ENCODE measurements at places on chromosomes 12 and 14.

- DNase-seq = no peak
These were observed 195.6 kb upstream of the PWP1 start for GRCh38 chr12:107490010-107490409.

DNA sequence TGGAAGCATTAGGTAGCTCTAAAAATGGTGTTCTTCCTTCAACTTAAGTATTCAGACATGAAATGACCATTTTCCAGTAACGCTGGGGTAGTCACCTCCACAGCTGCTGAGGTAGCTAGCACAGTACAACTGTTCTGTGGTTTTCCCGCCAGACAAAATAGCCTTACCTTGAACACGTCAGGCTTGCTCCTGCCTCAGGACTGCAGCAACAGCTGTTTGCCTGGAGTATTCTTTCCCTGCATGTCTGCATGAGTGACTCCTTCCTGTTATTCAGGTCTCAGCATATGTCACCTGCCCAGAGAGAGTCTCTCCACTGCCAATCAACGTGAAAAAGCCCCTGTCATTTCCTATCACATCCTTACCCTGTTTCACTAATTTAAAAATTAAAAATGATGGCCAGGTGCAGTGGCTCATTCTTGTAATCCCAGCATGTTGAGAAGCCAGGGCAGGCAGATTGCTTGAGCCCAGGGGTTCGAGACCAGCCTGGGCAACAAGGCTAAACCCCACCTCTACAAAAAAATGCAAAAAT, 37.9 kb downstream of the WDR89 start:
- DNase-seq = no peak

- no peak for DNase-seq
These were observed 454.8 kb downstream of the NOVA1 start for GRCh38 chr14:26143057-26143456.

GRCh38 chr14:95314609-95315008, 5.1 kb downstream of the CLMN start:
- DNase-seq = no peak

GRCh38 chr14:72544615-72545387, 349.1 kb downstream of the DPF3 start:
- no peak for DNase-seq

DNA sequence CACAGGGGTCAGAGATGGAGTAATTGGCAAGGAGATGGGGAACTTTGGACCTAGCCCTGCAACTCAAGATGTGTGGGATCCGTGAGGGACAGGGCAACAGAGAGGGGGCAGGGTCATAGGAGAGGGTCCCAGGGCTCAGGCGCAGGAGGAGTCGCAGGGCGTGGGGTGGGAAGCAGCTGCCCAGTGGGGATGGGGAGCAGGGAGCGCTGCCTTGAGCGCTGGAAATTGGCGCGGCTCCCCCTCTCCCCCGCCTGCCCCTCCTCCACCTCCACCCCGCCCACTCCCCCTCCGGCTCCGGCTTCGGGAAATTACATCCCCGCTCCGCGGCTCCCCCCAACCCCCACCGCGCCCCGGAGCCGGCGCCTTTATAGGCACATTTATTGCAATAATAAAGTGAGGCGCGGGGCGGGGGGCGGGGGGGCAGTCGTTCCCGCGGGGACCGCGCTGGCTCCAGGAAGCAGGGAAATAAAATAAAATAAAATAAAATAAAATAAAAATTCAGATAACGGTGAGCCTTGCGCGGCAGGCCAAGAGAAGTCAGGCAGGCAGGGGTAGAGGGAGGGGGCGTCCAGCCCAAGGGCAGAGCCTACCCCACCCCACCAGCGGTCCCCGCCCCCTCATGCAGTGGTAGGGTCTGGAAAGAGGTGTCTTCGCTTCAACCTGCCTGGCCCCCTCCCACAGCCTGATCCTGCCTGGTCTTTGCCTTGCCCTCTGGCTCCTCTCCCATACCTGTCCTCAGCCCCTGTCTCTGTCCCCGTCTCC, 3.6 kb downstream of the NXPH4 start:
- DNase-seq = no peak

- DNase-seq = no peak
These were observed 10.3 kb downstream of the DCP1B start for GRCh38 chr12:1993871-1994371.

- no peak for DNase-seq
These were observed 370.7 kb downstream of the TMTC2 start for GRCh38 chr12:83057436-83057835.

DNA sequence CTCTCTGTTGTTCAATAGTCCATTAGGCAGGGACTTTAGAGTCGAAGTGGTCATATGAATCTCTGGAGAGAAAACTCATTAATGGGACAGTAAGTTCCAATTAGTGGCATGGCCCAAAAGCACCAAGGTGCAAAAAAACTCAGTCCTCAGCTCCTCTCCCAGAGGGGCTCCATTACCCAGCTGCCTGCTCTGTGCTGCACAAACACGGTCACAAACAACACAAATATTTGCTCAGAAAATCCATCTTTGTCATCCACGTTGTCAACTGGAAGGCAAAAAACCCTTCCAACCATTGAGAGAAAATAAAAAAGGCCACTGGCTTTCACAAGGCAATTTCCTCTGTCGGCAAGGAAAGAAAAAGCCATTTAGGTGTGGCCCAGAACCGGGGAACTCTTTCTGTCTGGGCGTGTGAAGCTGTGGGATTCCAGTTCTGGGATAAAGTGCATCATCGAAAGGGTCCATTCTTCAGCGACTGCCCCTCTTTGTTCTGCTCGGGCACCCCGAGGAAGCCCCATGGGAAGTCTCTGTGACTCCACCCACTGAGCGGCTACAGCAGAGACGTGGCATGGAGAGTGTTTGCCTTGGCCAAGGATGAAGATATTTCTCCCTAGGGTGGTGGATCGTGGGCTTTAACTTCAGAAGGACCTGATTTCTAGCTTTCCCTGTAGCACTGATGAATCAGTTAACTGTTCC, 137.6 kb downstream of the VRK1 start:
- DNase-seq = no peak

DNA sequence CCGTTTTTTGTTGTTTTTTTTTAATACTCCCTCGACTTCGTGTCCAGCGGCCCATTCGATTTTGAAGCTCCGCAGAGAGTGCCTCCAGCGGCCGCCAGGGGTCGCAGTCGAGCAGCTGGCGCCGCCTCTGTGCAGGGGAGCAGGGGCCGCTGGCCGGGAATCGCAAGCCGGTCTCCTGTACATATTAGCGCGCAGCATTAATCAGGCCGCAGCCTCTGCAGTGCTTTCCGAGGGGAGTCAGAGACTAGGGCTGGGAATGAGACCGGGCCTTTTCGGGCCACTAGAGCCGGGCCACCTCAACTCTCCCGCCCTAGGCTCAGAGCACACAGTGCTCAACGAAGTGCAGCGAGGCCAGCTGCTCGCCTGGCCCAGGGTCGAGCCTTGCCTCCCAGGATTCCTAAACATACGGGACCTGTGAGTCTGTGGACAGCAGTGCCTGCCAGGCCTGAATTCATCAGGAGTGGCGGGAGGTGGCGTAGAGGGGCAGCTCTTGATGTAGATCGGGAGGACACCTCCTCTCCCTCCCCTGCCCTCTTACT, 81.8 kb downstream of the EMP1 start:
- DNase-seq = peak; percentile 55

GRCh38 chr12:75951399-75952278, 79.9 kb downstream of the PHLDA1 start:
- no peak for DNase-seq

GRCh38 chr12:100164153-100164704, 21.6 kb upstream of the BLTP3B start:
- DNase-seq = no peak

DNA sequence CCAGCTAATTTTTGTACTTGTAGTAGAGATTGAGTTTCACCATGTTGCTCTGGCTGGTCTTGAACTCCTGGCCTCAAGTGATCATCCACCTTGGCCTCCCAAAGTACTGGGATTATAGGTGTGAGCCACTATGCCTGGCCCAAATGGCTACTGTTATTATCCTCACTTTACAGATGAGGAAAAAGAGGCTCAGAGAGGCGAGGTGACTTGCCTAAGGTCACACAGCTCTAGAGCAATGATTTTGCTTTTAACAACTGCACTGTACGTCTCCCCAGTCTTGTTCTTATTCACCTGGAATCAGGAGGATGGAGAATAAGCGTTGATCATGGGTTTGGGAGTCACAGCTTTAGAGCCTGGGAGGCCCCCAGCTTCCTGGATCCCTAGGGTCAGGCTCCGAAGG, 69.8 kb upstream of the NCOR2 start:
- DNase-seq = no peak

DNA sequence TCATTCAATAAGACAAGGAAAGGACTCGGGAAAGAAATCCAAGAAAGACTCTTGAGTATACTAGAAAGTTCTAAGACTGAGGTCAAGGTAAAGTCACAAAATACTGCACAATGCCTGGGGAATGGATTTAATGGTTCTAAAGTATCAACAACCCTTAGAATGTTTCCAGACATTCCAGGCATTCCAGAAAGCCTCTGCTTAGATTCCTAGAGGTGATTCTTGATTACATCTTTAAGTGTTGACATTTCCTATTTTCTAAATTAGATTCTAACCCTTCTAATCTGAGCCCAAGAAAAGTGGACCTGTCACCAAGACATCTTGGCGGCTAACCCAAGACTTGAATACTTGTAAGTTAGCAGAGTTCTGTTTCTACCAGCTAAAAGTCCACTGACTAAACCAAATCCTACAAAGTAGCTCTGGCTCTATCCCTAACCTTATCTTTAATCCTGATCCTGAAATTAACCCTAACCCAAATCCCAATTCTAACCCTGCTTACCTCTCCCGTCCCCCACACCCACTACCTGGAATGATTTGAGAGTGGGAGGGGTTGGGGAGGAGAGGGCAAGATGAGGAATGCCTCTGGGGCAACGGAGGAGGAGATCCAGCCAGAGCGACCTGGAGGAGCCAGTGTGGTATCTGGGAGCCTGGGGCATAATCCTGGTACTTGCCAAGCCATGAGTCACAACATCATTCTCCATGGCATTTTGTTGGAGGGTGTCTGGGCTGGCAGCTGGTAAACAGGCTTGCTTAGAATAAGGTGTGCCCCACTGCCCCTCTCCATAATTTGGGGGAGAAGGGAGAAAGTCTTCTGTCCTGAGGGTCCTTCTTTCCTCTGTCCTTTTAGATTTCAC, 93.4 kb upstream of the HOXC13 start:
- DNase-seq = no peak

DNA sequence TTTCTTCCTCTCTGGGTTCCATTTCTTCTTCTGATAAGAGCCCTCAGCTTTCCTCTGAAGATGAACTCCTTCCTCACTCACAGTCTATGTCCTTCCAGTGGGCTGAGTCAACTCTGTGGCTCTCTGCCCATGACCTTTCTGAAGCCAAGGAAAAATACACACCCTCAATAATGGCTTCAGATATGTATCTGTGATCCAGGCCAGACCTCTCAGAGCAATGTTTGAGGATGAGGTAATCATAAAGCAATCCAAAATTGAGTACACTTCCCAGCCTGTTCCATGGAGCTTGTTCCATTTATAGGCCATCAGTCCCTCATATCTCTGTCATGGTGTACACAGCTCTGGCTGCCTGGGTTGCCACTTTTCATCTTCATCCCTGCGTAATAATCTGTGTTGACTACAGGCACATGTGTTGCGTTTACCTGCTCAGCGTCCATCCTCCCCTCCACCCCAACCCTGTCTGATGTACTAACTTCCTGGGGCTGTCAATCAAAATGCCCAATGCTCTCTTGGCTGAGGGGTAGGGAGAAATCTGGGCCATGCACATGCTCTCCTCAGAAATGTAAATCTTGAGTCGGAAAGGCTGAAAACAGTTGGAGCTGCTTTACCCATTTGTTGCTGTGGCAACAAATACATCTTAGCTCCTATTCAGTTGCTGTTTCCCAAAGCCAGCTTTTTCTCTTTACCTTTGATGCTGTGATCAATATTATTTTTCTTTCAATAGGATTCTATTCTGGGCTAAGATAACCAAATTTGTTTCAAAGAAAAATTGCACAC, 377.8 kb upstream of the TMEM132C start:
- DNase-seq = no peak

GRCh38 chr12:71799106-71799505, 40.5 kb upstream of the TBC1D15 start:
- no peak for DNase-seq

DNA sequence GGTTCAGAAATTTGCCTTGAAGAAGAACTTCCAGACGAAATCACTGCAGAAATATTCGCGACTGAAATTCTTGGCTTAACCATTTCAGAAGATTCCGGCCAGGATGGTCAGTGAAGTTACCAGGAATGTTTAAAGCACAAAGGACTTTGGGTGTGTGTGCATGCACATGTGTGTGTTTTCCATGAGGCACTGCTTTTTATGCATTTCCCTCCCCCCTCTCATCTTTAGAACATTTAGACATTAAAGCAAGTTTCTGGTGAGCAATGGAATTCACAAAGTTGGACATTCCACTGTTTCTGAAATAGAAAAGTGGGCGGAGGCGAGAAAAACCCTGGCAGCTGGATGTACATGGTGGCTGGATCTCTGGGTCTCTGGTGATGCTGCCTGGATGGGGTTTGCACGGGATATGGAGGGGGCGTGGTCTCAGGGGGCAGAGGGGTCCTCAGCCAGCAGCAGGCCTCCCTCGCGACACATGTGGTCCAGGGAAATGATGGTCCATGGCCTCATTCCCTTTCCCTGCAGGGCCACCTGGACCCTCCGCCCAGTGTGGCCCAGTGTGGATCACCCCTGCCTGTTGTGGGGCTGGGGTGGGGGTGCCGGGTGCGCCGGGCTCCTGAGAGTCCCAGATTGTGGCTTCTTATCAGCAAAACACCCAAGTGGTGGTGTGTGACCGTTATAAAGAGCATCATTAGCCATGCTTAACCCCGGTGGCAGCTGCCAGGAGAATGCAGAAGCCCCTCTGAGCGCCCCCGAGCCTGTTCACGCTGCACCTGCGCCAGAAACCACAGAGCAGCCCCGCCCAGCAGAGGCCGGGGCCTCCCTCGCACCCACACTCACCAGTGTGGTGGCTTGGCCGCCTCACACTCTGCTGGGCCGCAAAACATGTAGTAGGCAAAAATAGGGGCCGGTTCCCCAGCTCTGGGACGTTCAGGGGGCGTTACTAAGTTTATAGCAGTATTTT, 17.8 kb upstream of the BCL7A start:
- DNase-seq = no peak

- peak; percentile 23 for DNase-seq
These were observed 1.4 kb downstream of the SLC25A29 start for GRCh38 chr14:100304825-100305323.

DNA sequence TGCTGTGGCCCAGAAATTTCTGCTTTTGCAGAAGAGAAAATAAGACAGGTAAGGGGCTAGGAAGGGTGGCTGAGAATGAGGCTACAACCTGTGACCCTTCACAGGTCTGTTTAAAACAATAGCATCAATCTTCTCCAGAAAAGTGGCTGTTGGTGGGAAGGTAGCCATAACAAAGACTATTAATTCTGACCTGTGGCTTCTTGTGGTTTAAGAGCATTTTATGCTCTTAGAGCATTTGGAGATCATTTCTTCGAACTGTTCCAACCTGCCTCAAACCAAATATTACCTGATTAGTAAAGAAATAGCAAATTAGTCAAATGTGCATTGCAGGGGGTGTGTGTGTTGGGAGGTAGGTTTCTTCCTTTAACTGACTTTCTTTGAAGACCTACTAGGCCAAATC, 15.2 kb upstream of the TCP11L2 start:
- no peak for DNase-seq

- no peak for DNase-seq
These were observed 2.4 kb downstream of the EMP1 start for GRCh38 chr12:13198876-13199275.
